Activated T-cell treated with anti-CD3 and anti-CD28 coated beads, Interleukin-2, amount 50 U/mL, for 1 hour (primary cell): ENCODE measurements at places on chromosomes 7 and 10.
A peak's percentile ranks its signal among the peaks of the same experiment; 100 is the strongest.

GRCh38 chr10:72567889-72568640 lies 57.8 kb downstream of the MICU1 start:
- no peak for DNase-seq

- DNase-seq: no peak
Measured at GRCh38 chr7:113891828-113892227, 27.0 kb downstream of the PPP1R3A start.

DNA sequence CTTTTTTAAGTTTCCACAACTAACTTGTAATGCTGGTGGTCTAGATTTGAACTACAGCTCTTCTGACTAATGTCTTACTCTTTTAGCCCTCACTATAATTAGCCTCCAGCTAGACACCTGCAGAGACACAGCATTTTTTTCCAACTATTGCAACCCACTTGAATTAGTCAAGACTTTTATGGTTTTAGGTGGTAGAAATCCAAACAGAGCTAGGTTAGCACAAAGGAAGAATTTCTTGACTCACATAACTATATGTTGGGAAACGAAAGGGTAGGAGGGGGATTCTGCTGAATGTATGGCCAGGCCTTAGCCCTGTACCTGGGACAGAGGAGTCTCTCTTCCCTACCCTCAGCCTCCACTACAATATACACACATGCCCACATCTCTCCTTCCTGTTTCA lies 586.1 kb downstream of the INHBA start:
- no peak for DNase-seq

DNA sequence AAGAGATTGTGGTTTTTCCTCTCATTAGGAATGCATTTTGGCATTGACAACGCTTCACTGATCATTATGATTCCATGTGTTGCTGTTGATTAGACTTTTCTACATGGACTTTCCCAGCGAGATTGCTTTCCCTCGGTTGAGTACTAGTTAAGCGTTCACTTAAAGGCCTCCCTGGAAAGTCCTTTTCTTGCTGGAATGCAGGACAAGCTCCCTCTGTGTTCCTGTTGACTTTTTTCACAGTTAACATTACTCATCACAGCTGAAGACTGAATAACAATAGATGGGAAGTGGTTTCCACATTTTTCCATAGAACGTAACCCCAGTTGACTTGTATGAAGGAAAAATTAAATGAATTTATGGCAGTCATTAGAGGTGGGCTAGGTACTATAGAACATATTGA lies 2.6 kb upstream of the CAV1 start:
- no peak for DNase-seq

- no peak for DNase-seq
Measured at GRCh38 chr7:86222806-86223205, 420.9 kb upstream of the GRM3 start.

GRCh38 chr10:127880557-127880956 lies 12.2 kb downstream of the CLRN3 start:
- DNase-seq: no peak

GRCh38 chr10:29647478-29647877 lies 12.7 kb upstream of the SVIL start:
- DNase-seq: no peak

DNA sequence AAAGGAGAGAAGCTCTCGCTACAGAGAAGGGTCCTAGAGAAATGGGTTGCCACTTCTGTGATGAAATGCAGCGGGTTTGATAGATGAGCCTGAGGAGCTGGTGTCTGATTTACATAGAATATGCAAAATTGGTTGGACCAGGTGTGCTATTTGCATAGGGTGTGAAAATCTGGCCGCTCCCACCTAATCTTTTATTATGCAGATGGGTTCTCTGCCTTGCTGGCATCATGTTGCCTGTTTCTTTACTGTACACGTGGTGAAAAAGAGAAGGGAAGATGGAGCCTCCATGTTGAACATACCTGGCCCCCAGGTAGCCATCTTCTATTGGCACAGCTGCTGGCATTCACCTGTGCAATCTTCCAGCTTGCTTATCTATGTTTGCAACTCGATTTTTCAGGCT lies 212.2 kb downstream of the ANKRD7 start:
- DNase-seq: no peak

- DNase-seq: no peak
Measured at GRCh38 chr10:114900658-114901057, 37.3 kb upstream of the TRUB1 start.

DNA sequence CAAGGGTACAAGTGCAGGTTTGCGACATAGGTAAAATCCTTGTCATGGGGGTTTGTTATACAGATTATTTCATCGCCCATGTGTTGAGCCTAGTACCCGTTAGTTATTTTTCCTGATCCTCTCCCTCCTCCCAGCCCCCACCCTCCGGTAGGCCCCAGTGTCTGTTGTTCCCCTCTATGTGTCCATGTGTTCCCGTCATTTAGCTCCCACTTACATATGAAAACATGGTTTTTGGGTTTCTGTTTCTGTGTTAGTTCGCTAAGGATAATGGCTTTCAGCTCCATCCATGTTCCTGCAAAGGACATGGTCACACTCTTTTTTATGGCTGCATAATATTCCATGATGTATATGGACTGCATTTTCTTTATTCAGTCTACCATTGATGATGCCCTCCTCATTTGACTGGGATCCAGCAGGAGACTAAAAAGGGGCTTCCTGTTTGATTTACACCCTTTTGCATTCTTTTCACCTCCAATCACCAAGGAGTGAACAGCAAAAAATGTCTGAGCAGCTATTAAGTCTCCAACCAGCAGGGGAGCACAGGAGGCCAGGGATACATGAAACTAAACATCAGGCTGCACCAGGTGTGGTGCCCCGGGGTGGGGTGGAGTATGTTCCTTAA lies 188.2 kb downstream of the SKIDA1 start:
- DNase-seq: no peak

DNA sequence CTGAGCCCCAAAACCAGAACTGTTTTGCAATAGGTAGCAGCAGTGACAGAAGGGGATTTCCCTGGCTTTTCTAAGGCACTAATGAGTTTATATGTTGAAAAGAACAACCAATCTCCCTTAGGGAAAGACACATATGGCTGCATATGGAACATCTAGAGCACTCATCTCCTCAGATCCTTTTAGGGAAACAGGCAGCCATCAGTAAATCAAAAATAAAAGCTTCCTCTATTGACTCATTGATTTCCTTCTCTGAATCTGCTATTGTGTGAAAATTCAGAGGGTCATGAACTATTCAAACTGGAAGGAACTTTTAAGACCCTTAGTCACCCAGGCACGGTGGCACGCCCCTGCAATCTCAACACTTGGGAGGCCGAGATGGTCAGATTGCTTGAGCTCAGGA lies 110.9 kb upstream of the NANOS1 start:
- DNase-seq: no peak

GRCh38 chr10:72276013-72276387 lies 2.3 kb downstream of the DDIT4 start:
- DNase-seq: peak; percentile 59

DNA sequence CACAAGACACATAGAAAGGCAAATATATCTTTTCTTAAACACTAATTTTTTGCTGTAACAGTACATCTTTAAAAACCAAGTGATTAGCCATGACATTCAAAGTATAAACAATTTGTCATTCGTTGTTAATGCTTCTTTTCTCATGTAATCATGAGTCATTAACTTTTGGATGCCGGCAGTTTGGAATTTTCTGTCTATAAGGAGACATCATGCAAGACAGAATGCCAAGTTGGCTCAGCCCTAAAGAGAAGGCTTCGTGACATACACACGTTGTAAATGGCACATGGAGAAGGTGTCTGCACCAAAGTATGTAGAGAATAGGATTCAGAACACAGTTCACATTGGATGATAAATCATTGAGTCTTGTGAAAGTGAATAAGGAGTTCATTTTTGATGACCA lies 35.9 kb downstream of the CCDC3 start:
- no peak for DNase-seq

- DNase-seq: no peak
Measured at GRCh38 chr7:98265841-98266271, 13.8 kb upstream of the TECPR1 start.

- no peak for DNase-seq
Measured at GRCh38 chr10:124342136-124342820, 76.4 kb downstream of the OAT start.

GRCh38 chr7:102845346-102845745 lies 67.5 kb upstream of the LRRC17 start:
- no peak for DNase-seq

DNA sequence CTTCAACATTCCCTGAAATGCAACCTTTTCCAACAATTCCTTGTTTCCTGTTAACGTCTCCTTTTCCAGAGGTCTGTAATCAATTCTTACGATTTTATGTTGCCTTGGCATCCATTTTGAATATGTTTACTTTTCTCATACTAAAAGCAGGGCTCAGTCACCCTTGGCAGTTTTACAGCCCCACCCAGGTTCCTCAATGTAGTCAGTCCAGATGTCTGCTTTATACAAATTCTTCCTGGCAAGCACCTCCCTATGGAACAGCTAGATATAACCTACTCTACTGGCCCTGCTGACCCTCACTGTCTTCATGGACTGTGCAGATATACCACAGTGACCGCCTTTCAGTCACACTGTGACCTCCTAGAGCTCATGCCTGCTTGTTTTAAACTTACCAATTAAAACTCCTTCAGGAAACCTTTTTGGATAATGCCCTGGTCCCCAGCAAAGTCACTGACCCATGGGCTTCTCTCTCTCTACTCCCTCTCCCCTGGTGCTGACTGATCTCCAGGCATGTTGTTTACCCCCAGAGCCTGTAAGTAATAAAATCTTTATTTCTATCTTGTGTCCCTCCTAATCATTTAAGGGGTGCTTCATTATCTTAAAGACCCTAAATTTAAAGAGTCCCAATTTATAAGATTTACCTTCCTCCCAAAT lies 147.1 kb upstream of the STEAP1 start:
- DNase-seq: no peak

DNA sequence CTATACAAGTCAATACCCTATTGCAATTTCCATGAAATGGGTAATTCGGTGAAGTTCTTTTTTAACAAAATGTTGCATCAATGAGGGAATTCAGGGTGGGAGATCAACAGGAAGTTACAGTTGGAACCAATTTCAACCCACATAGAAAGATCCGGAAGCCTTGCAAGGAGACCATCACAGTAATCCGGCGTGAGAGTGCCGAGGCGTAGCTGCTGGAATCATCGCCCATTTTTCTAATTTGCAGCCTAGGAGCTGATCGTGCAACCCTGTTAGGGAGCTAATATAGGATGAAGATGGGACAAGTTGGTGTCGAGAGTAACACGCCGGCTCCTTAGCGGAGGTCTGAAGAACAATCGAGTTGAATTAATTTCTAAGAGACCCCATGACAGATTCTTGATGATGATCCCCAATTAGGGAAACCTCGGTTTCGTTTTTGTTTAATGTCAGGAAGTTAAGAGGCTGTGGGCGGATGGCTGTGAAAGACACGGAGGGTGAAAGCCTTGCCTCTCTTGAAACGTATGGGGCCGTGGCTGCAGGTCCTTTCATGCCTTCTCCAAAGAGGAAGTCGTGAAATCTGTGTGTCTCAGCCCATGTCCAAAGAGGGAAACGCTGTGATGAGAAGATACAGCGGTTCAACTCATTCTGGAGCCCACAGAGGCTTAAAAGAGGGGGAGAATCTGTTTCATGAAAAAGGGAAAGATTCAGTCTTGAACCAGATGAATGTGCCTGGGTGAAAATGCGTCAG lies 51.2 kb upstream of the CARD11 start:
- peak; percentile 45 for DNase-seq

- no peak for DNase-seq
Measured at GRCh38 chr10:93746844-93747284, 10.9 kb upstream of the LGI1 start.

DNA sequence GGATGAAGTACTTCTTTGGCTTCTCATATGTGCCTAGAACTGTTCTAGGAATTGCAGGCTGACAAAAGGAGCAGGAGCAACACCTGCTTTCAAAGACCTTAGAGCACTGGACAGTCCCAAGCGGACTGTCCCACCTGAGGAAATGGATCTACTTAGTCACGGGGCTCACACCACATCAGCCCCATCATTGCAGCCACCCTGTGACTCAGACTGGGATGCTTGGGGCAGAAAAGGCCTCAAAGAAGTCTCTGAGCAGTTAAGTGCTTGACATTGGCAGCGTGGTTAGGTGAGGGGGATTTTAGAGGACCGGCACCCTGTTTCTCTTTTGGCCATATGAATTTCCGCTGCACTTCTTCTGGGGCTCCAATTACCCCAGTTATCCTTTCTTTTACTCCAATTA lies 256.6 kb downstream of the USP6NL start:
- DNase-seq: no peak

- no peak for DNase-seq
Measured at GRCh38 chr7:121832347-121832746, 40.6 kb upstream of the PTPRZ1 start.

DNA sequence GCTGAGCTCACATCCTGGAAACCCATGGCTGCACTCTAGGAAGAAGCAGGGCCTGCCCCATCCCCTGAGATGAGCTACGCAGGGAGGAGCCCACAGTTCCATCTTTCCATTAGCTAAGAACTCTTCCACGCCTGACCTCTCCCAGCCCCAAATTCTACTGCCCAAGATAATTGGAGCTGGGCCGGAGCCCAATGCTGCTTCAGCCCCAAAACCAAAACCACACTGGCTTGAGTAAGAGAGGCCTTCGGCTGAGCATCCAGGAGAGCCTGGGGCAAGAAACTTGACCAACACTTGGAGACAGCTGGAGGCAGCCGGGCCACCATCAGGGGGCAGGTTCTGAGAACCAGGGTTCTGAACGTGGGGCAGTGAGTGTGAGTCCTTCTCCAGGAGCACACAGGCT lies 116.1 kb upstream of the ZMIZ1 start:
- DNase-seq: no peak

- no peak for DNase-seq
Measured at GRCh38 chr7:93992421-93993110, 11.6 kb downstream of the BET1 start.

DNA sequence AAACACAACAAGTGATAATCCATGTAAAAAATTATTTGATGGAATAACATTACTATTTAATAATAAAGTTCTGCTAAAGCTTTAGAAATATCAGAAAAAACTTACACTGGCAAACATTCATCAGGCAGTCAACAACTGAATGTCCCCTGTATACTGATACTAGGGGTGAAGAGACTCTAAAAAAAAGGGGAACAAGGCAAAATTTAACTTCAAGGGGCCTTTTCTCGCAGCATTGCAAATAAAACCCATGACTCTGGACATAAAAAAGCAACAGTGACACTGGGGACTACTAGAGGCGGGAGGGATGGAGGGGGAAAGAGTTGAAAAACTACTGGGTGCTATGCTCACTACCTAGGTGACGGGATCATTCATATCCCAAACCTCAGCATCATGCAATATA lies 5.8 kb upstream of the IFRD1 start:
- DNase-seq: no peak

DNA sequence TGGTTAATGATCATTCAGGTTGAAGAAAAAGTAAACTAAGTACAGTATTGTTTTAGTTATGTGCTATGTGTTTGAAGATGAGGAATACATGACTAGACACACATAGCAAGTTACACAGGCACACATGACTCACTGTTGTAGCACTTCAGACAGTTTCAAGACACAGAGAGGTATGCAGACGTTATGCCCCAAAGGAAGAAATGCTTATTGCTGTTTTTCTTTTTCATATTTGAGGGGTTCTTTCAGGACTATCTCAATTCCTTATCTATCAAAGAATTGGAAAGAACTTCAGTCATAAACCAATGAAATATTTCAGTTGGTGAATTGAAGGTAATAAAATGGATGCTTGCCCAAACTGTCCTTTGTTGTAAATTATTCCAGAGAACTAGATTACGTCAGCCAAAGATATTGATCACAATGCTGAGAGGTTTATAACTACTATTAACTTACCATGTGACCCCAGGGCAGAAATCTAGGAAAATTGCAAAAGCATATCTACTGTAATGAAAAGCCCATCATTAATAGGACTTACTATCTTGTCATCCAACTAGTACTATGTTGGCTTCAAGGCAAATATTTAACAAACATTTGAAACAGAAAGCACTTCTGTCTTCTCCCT lies 61.2 kb upstream of the CAPZA2 start:
- DNase-seq: no peak

GRCh38 chr10:43160046-43160920 lies 22.0 kb downstream of the CSGALNACT2 start:
- DNase-seq: no peak
